GM19239 (cell line): ENCODE measurements at places on chromosomes 2 and 18.

DNA sequence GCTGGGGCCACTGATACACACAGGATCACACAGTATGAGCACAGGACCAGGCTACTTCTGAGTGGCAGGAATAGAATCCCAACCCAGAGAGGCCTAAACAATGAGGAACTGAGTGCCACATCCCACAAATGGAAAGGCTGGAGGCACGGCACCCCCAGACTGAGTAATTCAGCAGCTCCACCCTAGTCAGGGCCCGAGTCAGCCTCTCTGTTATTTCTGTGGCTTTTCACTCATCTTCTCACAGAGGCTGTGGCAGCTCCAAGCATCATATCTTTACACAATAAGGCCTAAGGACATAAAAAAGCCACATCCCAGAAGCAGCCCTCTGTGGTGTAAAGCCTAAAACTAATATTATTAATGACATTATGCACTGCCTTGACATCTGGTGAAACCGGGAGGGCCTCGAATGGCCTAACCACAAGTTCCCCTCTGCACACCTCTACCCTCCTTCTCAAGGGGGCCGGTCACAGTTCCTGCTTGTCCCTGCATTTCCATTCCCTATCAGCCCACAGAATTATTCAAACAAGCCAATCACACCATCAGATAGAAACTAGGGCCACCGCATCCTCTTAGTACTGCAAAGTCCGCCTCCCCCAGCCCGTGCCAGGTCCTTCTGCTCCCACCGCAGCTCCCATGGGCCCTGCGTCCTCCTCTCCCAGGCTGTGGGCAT, 12.5 kb upstream of the MAL start:
- DNase-seq = no peak

GRCh38 chr2:2621855-2622254, 290.8 kb upstream of the MYT1L start:
- no peak for DNase-seq

GRCh38 chr18:37460604-37461003, 105.0 kb downstream of the CELF4 start:
- DNase-seq = no peak

GRCh38 chr18:56196495-56197225, 441.7 kb downstream of the TXNL1 start:
- DNase-seq = no peak

DNA sequence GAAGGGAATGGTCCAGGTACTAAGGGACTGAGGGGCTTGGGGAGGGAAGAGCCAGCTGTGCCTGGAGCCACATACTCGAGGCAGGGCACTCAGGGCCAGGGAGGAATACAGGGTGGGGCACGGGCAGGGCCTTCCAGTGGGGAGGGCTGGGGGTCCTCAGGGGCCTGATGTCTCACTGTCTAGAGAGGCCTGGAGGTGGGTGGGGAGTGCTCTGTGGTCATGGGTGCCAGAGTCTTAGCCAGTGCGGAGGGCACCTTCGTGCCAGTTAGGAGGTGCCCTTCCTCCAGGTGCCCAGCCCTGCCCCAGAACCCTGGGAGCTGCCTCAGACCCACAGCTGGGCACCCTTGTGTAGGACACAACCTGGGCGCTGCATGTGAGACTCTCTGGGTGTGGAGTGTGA, 81.2 kb downstream of the SMAD7 start:
- DNase-seq = no peak

GRCh38 chr2:28129955-28130695, 239.6 kb downstream of the BABAM2 start:
- DNase-seq = no peak

DNA sequence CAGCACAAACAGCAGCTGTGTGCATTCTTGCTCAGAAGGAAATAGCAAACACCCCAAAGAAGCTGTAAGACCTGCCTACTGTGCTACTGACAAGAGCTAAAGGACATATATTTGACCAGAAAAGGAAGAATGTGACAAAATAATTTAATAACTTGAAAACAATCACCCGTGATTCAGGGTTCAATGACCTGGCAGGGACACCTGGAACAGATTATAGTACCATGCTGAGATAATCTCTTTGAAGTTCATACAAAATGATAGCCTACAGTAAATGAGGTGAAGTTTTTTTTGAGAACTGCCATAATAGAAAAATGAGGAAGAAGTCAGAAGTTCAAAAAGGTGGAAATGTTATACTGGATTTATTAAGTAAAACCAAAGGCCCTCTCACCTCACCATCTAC, 324.8 kb upstream of the GULP1 start:
- DNase-seq = no peak

GRCh38 chr18:35983818-35984217, 11.3 kb downstream of the RMP24 start:
- no peak for DNase-seq

DNA sequence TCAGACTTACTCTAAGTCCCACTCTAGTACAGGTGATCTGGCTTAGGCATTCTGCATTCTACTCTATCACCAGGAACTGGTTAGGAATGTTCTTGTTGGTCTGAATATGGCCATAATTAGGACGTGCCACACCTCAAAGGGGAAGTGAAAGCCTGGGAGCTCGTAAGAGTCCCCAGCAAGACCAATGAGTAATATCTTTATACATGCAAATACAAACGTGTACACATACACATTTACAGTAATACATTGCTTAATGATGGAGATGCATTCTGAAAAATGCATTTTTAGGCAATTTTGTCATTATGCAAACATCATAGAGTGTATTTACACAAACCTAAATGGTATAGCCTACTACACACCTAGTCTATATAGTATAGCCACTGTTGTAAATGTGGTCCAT, 19.5 kb upstream of the ERCC3 start:
- no peak for DNase-seq

DNA sequence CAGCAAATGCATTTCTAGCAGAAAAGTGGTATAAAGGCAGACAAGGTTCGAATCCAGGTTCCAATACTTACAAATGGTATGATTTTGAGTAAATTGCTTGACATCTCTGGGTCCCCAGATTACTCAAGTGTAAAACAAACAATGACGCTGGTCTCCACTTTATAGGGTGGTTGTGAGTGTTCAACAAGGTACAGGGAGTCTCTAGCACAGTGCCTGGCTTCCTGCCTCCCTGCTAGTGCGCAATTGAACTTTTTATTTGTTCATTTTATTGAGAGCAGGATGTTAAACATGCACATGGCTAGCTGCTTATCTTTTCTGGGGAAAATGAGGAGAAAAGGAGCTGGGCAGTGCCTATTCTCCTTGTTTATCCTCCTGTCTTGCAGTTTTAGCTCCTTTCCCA, 74.9 kb upstream of the MYL1 start:
- no peak for DNase-seq

GRCh38 chr2:75317316-75317715, 118.0 kb upstream of the TACR1 start:
- DNase-seq = no peak

GRCh38 chr18:23401400-23402347, 51.4 kb upstream of the RIOK3 start:
- no peak for DNase-seq

- DNase-seq = no peak
Measured at GRCh38 chr2:162196638-162197037, 44.6 kb upstream of the GCG start.

- no peak for DNase-seq
Measured at GRCh38 chr2:235802542-235802941, 308.7 kb downstream of the AGAP1 start.

DNA sequence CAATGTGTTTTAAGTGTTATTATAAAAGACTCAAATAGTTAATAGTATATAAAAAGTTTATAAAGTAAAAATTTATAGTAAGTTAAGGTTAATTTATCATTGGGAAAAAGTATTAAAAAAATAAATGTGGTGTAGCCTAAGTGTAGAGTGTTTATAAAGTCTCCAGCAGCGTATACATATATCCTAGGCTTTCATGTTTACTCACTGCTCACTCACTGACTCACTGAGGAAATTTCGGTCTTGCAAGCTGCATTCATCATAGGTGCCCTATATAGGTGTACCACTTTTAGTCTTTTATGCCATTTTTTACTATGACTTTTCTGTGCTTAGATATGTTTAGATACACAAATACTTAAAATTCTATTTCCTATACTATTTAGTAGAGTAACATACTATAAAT, 866.0 kb downstream of the CBLN2 start:
- no peak for DNase-seq

DNA sequence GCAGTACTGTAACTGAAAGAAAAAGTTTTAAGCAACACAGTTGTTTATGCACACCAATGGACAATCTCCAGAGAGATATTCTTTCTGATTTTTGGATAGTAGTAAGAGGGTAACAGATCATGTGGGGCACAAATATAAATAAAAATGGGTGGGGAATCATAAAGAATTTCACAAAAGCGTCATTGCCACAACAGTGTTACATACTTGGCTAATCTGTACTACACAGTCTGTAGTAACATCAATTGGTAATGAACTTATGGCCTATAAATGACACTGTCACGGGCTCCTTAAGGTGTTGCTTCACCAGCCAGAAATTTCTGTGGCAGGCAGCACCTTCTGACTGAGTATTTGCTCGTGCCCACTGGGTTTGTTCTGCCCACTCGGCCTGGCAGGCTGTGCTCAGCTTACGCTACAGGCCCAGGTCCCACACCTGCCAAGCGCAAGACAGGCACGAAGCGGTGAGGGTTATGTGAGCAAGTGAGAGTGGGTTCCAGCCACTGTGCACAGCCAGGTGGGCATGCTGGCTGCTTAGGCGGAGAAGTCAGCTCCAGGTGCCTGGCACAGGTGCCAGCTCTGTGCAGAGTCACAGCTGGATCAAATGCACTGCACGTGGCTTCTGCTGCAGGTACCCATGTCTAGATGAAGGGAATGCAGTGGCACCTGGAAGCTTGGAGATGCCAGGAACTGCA, 532.5 kb upstream of the SLC39A10 start:
- no peak for DNase-seq

GRCh38 chr2:43848214-43848613, 9.4 kb downstream of the ABCG8 start:
- no peak for DNase-seq

GRCh38 chr2:233063976-233064411, 3.9 kb downstream of the INPP5D start:
- no peak for DNase-seq

GRCh38 chr18:49847524-49847923, 34.2 kb upstream of the ACAA2 start:
- DNase-seq = no peak

DNA sequence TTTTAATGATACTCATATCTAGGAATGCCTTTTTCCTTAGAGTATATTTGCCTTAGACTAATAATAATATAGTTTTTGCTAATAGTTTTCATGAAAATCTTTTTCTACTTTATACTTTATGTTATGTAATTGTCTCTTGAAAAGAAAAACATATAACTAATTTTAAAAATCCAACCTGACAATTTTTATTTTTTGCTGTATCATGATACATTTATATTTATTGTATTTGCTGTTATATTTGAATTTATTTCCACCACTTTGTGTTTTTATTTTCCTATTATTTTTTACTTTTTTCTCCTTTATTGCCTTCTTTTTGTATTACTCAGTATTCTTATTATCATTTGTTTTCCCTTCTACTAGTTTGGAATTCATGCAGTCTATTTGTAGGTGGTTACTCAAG, 85.4 kb downstream of the MBD5 start:
- DNase-seq = no peak

- DNase-seq = no peak
Measured at GRCh38 chr2:241095594-241096290, 6.3 kb downstream of the MTERF4 start.

DNA sequence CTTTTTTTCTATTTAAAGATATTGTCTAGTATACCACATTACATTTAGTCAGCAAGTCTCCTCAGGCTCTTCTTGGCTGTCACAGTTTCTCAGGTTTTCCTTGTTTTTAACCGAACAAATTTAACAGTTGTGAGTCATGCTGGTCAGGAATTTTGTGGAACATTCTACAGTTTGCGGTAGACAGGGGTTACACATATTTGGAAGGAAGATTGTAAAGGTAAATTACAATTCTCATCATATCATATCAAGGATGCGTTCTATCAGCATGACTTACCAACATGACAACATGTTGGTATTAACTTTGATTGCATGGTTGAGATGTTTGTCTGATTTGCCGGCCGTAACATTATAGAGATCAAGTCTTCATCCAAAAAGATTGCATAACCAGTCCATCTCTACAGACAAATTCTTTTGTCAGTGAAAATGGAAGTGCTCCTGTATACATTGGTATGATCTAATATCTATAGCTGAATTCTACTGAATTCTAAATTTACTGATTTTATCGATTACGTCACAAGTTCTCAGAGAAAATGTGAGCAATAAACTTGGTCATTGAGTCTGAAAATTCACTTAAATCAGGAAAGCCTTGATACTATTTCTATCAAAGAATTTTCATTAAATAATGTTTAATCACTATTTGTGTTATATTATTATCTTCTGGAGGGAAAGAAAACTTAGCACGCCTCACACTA, 664.4 kb upstream of the SLC8A1 start:
- DNase-seq = no peak

GRCh38 chr18:79915161-79916127, 36.0 kb downstream of the SLC66A2 start:
- no peak for DNase-seq

- no peak for DNase-seq
Measured at GRCh38 chr18:54163453-54163852, 61.0 kb downstream of the MBD2 start.

DNA sequence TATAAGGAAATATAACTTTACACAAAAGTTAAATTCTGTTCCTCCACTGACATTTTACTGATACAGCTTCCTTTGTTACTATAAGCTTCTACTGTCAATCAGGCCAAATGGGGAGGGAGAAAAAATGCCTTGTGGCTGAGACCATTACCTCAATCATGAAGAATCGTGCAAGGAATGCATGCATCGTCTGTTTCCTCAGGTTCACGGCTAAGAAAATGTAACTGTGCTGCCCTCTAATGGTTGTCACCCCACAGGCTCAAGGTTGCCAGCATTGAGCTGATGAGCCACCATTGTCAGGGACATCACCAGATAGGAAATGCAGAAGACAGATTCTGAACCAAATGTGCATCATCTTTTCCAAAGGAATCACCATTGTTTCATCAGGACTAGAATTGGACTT, 426.9 kb downstream of the CDH2 start:
- DNase-seq = no peak

GRCh38 chr2:119544075-119544938, at the start of gene CFAP221:
CFAP221 (plus strand) TSS chr2:119544449; CDS start chr2:119546132, 1,683 bp downstream.
- peak; percentile 46 for DNase-seq

- DNase-seq = no peak
Measured at GRCh38 chr2:64924170-64924934, 64.8 kb upstream of the SLC1A4 start.

DNA sequence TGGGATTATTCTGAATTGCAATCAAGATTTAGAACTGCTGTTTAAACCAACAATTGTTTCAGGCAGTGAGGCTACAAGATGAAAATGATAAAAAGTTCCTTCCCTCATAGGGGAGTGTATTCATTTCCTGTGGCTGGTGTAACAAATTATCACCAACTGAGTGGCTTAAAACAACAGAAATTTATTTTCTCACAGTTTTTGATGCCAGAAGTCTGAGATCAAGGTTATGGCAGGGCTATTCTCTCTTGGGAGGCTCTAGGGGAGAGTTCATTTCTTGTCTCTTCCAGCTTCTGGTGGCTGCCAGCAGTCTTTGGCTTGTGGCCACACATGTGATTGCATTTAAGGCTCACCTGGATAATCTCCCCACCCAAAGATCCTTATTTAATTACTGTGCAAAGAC, 290.5 kb upstream of the ZSWIM2 start:
- DNase-seq = no peak

GRCh38 chr2:110994250-110994961, 126.3 kb upstream of the BCL2L11 start:
- no peak for DNase-seq
